ENCODE measurements at places on chromosomes 7 and 10.
A peak's percentile ranks its signal among the peaks of the same experiment; 100 is the strongest.

DNA sequence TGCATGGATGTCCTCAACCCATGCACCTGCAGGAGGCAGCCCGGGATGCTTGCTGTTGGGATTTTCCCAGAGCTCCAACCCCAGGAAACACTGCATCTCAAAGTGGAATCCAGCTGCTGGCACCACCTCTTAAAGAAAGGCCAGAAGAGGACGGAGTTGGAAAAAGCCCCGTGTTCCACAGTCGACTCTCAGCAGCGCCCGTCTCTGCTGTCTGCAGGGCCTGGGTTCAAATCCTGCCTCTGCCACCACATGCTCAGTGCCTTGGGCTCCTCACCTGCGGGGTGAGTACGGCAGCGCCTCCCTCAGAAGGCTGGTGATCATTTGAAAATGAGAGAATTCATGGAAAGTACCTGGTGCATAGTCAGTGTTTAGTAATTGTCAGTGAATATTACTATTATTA is 65.6 kb upstream of the ZNF716 start:
- H3K4me3 ChIP-seq = no peak overlapping the region
- no peaks in the 10 kb centered on the region for H3K36me3 ChIP-seq
- no peak for DNase-seq
- no peaks in the 10 kb centered on the region for H3K27me3 ChIP-seq

DNA sequence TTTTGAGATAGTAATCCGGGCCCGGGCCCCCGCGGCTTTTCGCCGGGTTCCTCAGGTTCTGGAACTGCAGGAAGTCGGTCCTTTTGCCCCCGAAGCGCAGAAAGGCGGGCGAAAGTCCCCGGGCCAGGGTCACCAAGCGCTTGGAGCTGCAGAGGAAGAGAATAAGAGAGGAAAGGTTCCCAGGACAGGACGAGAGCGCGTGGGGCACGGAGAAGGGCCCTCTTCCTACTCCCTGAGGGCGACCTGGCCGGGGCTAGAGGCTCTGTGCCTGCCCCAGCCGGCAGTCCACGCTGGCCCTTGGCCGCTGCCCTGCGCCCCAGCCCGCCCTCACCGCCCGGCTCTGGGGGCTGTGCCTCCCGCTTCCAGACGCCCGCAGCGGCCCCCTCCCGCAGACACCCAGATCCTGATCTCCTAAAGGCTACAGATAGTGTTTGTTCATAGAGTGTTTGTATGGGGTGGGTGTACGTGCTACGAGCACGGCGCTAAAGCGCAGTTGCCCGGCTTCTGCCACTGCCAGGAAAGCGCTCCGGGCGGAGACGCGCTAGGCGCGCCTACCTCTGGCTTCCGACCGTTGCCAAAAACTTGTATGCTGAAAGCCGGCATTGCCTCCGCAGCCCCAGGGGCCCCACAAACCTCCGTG is 3.2 kb downstream of the HPSE2 start:
- H3K4me1 ChIP-seq = no peaks in the 10 kb centered on the region
- H3K27ac ChIP-seq = no peak overlapping the region
- H3K27me3 ChIP-seq = no peaks in the 10 kb centered on the region
- H3K4me3 ChIP-seq = no peak overlapping the region
- DNase-seq = no peak
- no peaks in the 10 kb centered on the region for H3K36me3 ChIP-seq

DNA sequence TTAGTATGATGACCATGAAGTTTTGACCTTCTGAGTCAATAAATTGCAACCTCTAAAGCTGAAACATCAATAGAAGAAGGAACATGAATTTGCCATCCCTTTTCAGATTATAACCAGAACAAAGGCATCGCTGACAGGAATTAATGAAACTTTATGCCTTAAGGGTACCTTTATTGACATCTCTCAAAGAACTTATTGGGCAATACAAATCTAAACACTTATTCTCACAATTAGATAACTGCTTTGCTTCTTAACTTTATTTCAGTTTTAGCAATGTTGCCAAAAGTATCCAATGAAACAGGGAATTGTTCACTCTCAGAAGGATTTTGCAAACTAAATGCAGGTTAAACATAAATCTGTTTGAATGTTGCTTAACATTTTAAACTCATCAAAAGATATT is 116.0 kb downstream of the ELAPOR2 start:
- H3K4me3 ChIP-seq = no peak overlapping the region
- peaks cover 15% of the 10 kb centered on the region for H3K4me1 ChIP-seq
- H3K27me3 ChIP-seq = no peaks in the 10 kb centered on the region
- H3K27ac ChIP-seq = no peak overlapping the region
- no peaks in the 10 kb centered on the region for H3K36me3 ChIP-seq
- DNase-seq = no peak

DNA sequence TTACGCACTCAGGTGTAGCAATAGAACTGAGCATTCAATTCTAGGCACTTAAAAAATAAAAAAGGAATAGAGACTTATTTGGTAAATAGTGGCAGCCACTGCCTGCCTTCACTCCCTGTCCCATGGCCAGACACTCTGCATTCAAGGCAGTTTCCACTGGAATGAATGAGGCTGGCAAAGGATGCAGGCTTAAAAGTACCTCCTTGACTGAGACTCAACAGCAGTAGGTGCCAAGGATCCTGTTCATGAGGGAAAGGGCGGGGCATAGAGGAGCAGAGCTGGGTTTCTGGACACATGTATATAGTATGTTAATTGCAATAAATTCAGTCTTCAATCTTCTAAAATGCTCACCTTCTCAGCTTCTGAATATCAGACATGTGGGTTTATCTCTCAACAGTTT is 242.6 kb downstream of the PHF14 start:
- H3K4me3 ChIP-seq = no peak overlapping the region
- H3K27me3 ChIP-seq = no peaks in the 10 kb centered on the region
- DNase-seq = no peak
- H3K4me1 ChIP-seq = 0 out of 2 replicates have a peak, but pooled peaks cover 7% of the 10 kb centered on the region

GRCh38 chr7:140591180-140591902 is 49.3 kb downstream of the DENND2A start:
- DNase-seq = no peak
- H3K27me3 ChIP-seq = no peaks in the 10 kb centered on the region
- no peaks in the 10 kb centered on the region for H3K36me3 ChIP-seq
- H3K4me1 ChIP-seq = no peaks in the 10 kb centered on the region
- no peak overlapping the region for H3K27ac ChIP-seq

- no peaks in the 10 kb centered on the region for H3K27me3 ChIP-seq
- H3K4me3 ChIP-seq = no peak overlapping the region
- no peaks in the 10 kb centered on the region for H3K4me1 ChIP-seq
- no peak overlapping the region for H3K27ac ChIP-seq
These were observed 376.6 kb downstream of the RPS24 start for GRCh38 chr10:78410046-78410965.

DNA sequence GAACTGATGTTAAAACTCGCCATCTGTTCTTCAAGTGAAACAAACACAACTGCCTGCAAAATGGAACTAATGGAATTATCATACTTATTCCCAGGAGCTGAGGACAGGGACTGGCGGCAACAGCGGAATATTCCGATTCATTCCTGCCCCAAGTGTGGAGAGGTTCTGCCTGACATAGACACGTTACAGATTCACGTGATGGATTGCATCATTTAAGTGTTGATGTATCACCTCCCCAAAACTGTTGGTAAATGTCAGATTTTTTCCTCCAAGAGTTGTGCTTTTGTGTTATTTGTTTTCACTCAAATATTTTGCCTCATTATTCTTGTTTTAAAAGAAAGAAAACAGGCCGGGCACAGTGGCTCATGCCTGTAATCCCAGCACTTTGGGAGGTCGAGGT is 24.7 kb upstream of the MCM10 start:
- no peaks in the 10 kb centered on the region for H3K4me1 ChIP-seq
- no peaks in the 10 kb centered on the region for H3K36me3 ChIP-seq
- H3K27me3 ChIP-seq = no peaks in the 10 kb centered on the region
- H3K4me3 ChIP-seq = no peak overlapping the region

GRCh38 chr10:68101066-68101465 is 8.2 kb upstream of the MYPN start:
- H3K27me3 ChIP-seq = no peaks in the 10 kb centered on the region
- DNase-seq = no peak
- no peak overlapping the region for H3K4me3 ChIP-seq
- no peak overlapping the region for H3K27ac ChIP-seq

- no peaks in the 10 kb centered on the region for H3K36me3 ChIP-seq
- H3K4me1 ChIP-seq = peaks cover 6% of the 10 kb centered on the region
- DNase-seq = no peak
- H3K4me3 ChIP-seq = no peak overlapping the region
- no peaks in the 10 kb centered on the region for H3K27me3 ChIP-seq
- H3K27ac ChIP-seq = no peak overlapping the region
These were observed 22.1 kb upstream of the SAR1A start for GRCh38 chr10:70192326-70192968.

GRCh38 chr7:157122800-157123495 is 15.8 kb upstream of the UBE3C start:
- H3K4me1 ChIP-seq = no peaks in the 10 kb centered on the region
- no peak overlapping the region for H3K27ac ChIP-seq
- no peaks in the 10 kb centered on the region for H3K36me3 ChIP-seq
- no peak for DNase-seq
- no peak overlapping the region for H3K4me3 ChIP-seq

- no peaks in the 10 kb centered on the region for H3K36me3 ChIP-seq
- peaks cover 12% of the 10 kb centered on the region for H3K4me1 ChIP-seq
These were observed 8.8 kb upstream of the ZCCHC24 start for GRCh38 chr10:79454259-79454658.

DNA sequence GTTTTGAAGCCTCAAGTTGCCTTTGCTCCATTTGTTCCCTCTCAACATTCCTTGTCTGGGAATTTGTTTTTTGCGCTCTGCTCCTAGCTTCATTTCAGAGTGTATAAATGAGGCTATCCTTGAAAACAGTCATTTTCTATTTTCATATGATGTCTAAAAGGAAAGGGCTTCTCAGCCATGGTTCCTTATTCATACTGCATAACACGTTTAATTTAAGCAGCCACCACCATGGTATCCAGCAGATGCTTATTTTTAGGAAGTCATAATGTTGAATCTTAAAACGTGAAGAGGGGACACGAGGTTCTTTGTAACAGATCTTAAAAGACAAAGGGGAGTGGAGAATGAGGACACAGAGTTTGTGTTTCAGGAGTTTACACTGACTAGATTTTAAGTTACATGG is 14.5 kb downstream of the POU6F2 start:
- H3K27ac ChIP-seq = no peak overlapping the region
- no peak for DNase-seq
- H3K36me3 ChIP-seq = no peaks in the 10 kb centered on the region
- no peak overlapping the region for H3K4me3 ChIP-seq
- H3K4me1 ChIP-seq = no peaks in the 10 kb centered on the region

DNA sequence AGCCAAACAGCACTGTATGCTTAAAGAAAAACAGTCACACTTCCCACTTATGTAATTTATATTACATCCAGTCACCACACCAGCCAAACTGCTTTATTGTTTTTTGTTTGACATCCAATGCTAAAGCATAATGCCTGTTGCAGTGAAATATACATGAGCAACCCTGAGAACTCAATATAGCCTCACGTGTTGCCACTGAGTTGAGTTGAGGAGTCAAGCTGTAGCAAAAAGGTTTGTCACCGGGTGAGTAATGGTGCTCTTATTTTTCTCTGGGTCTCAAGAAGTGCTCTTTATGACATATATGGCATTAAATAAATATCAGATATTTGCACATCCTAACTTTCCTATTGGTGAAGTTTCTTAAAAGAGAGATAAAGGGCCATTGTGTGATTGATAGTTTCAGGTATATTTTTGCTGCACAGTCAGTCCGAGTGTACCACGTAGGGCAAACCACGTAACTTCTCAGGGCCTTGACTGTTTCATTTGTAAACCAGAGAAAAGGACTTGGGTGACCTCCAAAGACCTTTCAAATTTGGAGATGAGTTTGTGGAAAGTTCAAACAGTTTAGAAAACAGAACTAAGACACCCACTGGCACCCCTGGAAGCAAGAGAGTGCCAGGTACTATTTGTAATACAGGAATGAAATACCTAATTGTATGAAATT is 168.5 kb downstream of the CFTR start:
- H3K36me3 ChIP-seq = peaks cover 7% of the 10 kb centered on the region
- no peak overlapping the region for H3K27ac ChIP-seq
- no peak overlapping the region for H3K4me3 ChIP-seq
- no peaks in the 10 kb centered on the region for H3K27me3 ChIP-seq
- H3K4me1 ChIP-seq = peaks cover 33% of the 10 kb centered on the region

DNA sequence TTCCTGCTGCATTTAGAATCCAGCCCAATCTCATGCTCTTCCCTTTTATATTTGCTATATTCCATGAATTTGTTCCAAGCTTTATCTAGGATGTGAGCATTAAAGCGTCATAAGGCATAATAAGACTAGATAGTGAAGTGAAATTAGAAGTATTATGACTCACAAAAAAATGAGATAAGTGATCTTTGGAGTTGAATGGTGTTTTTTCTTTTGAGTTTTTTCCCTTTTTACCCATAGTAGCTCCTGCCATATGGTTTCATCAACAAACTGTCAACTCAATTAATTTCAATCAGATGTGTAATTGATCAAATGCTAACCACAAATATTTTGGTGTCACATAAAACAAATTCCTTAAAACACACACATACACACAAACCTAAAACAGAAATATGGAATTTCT is 17.0 kb downstream of the KLHDC10 start:
- no peaks in the 10 kb centered on the region for H3K27me3 ChIP-seq
- H3K36me3 ChIP-seq = no peaks in the 10 kb centered on the region
- H3K27ac ChIP-seq = no peak overlapping the region
- H3K4me1 ChIP-seq = no peaks in the 10 kb centered on the region
- H3K4me3 ChIP-seq = no peak overlapping the region

DNA sequence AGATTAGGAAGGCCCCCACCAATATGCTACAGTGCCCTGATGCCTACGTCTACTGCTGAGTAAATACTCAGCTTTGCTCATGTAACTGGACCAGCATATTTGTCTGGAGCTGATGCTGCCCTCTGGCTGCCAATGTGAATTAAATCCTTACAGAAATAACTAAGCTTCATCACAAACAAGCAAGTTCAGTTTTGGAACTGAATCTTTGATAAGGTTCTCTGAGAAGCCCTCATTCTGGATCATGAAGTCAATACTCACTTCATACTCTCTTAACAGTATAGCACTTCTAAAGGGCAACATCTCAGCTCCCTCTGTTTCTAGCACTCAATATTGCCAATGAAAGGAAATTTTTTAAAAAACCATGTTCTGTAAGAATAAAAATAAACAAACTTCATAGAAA is 246.7 kb downstream of the ETV1 start:
- H3K36me3 ChIP-seq = no peaks in the 10 kb centered on the region
- no peak overlapping the region for H3K27ac ChIP-seq
- H3K27me3 ChIP-seq = no peaks in the 10 kb centered on the region
- H3K4me3 ChIP-seq = no peak overlapping the region
- peak; percentile 38 for DNase-seq
